Stimulated activated CD4-positive, alpha-beta T cell treated with anti-CD3 and anti-CD28 coated beads, Interleukin-12 subunit alpha, Interleukin-12 subunit beta, amount 100 ng/mL, for 24 hours (primary cell): ENCODE measurements at places on chromosomes 7 and 10.

- DNase-seq = no peak
These were observed 11.5 kb downstream of the PMS2 start for GRCh38 chr7:5997210-5997808.

DNA sequence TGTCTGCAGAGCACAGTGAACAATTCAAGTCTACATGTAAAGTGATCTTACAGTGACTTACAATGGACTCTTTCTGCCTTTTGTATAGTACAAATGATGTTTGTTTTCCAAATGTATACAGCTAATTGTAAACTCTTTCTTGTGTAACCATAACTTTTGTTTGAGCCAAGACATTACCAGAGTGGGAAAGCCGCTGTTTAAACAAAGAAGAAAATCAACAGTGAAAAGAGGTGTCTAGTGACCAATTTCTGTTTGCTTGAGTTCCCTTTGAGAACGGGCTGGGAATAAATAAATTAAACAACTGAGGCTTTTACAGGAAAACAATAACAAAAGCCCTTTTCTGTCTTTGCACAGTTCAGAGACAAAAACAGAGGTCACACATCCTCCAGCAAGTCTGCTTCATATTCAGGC lies 1163.4 kb downstream of the CNTNAP2 start:
- no peak for DNase-seq

DNA sequence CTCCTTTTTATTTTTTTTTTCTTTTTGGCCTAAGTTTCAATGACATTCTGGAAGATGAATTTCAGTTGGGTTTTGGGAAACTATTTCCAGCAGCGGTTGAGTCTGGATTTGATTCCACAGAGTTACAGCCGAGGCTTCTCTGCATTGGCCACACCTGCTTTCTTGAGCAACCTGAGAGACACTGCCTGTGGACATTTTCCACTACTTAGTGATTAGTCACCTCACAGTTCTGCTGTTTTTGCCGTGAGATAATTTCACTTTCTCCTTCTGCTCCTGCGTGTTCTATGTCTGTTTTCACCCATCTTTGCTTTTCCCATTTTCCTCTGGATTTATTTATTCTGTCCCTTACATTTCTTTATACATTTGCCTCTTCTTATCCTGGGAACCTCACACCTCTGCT lies 243.0 kb downstream of the BICC1 start:
- no peak for DNase-seq

DNA sequence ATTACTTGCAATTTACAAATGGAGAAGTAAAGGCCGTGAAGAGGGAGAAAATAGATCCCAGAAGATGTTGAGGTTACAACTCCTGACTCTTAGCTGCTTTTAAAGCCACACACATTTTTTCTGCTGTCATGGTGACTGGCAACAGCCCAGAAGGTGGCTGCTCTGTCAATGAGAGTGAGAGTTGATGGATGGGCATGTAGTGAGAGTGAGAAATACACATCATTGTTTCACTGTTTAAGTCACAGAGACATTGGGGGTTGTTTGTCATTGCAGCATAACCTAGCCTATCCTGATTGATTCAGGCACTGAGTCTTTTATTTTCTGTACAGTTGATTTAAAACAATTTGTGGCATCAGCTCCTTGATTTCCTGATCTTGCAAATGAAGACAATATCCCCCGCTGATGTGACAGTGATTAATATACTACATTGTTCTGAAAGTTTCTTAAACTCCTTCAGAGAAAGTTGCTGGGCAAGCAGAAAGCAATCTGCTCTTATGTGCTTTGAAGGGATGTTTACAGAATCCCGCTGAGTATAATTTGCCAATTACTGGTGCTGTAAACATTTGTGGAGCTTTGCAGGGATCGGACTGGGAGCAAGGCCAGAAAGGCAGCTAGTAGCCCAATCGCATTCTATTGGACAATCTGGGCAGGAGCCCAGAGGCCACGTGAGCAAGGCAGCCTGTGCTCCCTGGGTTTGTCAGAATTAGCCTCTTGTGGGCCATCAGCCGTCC lies 229.6 kb downstream of the PRPF18 start:
- no peak for DNase-seq

DNA sequence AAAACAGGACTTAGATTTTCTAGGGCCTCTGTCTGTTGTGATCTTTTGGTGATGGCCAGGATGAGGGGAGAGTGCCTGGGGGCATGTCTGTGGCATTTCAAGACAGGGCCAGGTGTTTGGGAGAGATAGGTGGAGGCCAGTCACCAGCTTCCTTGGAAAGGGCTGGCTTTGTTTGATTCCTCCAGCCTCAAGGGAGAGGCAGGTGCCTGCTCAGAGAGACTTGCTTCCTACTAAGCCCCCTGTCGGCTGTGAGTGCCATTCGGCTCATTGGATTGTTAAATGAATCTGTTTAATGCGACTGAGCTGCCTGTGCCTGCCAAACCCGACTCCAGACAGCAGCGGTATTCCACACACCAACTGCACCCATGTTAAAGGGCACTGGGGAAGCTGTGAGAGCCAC lies 304.1 kb upstream of the COBL start:
- DNase-seq = no peak

- no peak for DNase-seq
These were observed 23.8 kb downstream of the PEX1 start for GRCh38 chr7:92504563-92504962.

DNA sequence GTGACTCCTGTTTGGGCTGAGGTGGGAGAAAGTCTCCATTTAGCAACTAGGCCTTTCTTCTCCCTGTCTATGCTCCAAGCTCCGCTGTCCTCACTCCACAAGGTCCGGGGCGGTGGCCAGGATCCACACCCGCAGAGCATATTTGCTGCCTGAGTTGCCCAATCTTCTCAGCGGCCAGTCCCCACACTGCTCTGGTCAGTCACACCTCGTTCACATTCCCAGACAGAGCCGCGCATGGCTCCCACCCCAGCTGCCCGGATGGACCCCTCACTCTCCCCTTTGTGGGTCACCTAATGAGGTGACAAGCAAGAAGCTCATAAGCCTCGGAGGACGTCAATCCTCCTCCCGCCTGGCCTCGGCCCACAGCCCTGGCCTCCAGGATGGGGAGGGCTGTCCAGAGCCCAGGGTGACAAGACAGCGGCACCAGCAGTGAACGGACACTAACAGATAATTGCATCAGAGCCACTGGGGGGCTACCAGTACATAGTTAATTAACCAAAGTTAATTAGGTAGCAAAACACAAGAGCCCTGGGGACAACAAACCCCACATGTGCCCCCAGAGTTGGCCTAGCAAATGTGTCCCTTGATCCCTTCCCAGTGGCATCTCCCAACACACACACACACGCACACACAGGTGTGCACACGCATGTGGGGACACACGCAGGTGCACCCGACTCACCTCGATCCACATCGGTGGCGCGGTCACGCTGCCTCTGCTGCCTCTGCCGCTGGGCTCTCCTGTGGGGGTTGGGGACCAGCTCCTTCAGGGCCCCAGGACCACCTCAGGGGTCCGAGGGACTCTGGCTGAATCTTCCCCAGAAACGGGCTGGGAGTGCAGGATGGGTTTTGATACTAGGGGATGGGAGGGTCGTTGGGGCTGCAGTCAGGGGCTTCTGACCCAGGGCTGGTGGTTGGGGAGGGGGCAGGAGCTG lies 11.8 kb downstream of the EPHA1 start:
- DNase-seq = no peak

DNA sequence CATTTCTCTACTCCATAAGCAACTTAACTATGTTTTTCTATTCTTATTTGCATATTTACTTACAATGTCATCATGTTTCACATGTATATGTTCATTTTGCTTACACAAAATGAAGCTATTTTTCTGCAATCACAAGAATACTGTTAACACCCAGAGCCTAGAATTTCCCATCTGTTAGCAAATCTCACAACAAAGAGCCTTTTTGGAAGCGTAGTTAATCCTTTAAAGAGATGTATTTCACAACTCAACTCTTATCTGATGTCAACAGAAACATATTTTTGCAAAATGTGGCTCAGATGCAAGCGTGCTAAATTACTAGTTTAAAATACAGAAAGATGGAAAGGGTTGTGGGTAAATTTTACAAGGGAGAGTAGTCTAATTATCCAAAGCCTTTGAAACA lies 110.6 kb upstream of the COL1A2 start:
- DNase-seq = no peak

- DNase-seq = no peak
These were observed 350.0 kb downstream of the CRPPA start for GRCh38 chr7:16071246-16071857.

DNA sequence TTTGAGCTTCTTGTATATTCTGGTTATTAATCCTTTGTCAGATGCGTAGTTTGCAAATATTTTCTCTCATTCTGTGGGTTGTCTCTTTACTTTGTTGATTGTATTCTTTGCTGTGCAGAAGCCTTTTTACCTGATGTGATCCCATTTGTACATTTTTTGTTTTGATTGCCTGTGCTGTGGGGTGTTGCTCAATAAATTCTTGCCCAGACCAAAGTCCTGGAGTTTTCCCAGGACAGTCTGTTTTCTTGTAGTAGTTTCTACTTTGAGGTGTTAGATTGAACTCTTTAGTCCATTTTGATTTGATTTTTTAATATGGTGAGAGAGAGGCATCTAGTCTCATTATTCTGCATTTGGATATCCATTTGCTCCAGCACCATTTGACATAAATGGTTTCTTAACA lies 588.7 kb upstream of the MBL2 start:
- DNase-seq = no peak

GRCh38 chr7:91251877-91252276 lies 12.4 kb upstream of the FZD1 start:
- no peak for DNase-seq

GRCh38 chr7:26013551-26014083 lies 138.4 kb upstream of the NFE2L3 start:
- DNase-seq = no peak

- DNase-seq = no peak
These were observed 31.2 kb upstream of the ZNF438 start for GRCh38 chr10:31062856-31063255.

- DNase-seq = no peak
These were observed 928 bp upstream of the CSTF2T start for GRCh38 chr10:51700228-51700817.

DNA sequence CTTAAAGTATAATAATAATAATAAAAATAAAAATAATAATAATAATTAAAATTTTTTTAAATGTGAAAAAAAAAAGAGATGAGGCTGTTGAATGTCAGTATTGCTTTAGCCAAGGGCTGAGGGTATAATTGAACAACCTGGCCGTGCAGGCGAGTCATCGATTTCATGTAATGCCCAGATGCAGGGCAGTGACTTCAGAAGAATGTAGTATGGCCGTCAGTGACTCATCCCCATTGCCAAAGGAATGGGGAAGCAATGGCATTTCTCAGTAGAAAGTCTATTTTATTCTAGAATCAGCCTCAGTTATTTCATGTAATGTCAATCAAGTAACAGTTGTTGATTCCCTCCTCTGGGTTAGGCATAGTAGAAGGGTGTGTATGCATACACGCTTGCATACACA lies 516.4 kb downstream of the GLRX3 start:
- no peak for DNase-seq

DNA sequence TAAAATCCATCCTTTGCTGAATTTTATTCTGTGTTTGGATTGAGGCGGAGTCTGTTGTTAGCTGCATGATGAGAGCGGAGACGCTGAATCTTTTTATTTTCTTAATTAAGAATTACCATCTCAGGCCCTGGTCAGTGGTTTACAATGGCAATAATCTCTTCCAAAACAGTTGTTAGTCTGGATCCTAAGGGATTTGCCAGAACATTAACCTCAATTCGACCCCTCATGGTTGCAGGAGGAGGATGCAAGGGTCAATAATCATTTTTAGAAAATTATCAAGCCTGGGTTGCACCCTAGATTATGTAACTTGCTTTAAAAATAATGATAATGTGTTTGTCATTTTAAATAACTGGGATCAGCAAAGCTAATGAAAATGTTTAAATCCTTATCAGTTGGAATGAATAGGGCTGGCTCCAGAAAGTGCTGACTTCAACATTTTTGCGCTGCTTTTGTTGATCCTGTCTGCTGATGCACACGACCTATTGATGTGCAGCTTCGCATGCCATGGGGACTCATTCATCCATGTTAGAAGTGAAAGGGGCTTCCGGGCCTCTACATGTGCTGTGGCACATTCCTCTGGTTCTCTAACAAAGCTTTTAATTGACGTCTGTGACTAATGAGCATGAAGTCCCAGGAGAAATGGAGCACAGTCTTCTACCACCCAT lies 80.7 kb upstream of the KIAA1217 start:
- no peak for DNase-seq

- DNase-seq = no peak
These were observed 1.3 kb downstream of the GALNT17 start for GRCh38 chr7:71133232-71133622.

- DNase-seq = no peak
These were observed 523.0 kb upstream of the FOXK1 start for GRCh38 chr7:4159154-4159501.

- no peak for DNase-seq
These were observed 55.8 kb downstream of the TSPAN15 start for GRCh38 chr10:69506834-69507713.

GRCh38 chr7:115722302-115722977 lies 308.1 kb downstream of the TFEC start:
- no peak for DNase-seq

DNA sequence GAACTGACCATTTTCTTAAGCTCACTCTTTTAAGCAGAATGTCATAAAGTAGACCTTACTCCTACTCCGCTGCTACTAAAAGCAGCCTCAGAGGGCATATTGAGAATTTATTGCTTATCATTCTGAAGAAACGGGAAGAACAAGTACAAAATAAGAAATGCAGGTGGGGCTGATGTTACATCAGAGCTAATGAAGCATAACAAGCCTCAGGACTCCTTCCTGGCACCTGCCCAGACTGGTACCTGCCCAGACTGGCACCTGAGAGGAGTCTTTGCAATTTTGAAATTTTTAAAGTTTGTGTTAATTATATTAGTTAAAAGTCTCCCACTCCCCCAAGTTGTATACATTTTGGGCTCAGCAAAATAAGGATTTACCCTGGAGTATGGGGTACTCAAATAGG lies 162.4 kb downstream of the SEMA3E start:
- no peak for DNase-seq

DNA sequence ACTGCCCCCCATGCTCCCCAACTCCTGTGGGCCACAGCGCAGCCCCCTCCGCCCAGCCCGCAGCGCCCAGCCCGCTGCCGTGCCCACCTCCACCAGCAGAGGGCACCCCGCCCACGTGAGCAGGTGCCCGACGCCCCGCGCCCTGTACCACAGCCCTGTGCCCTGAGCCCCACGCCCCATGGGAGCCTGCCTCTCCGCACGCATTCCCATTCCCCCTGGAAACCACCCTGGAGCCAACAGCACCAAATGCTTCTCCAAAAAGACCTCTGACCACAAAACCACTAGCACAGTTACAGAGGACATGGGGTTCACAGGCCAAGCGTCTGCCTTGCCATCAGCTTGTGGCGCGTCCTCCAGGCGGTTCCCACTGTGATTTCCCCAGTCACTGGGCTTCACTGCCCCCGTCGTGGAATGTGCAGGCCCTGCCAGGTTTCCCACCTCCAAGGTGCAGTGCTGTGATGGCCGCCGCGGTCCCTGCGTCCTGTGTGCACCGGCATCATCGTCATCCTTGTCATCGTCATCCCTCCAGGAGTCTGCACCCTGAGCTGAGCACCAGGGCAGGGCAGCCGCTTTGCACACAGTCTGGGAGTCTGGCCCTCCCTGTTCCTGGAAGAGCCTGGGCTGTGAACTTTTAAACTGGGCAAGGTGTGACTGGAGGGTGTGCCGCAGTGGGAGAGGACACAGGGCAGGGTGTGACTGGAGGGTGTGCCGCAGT lies 61.7 kb downstream of the PWWP2B start:
- peak; percentile 58 for DNase-seq

- no peak for DNase-seq
These were observed 11.2 kb downstream of the RHOBTB1 start for GRCh38 chr10:60932756-60933155.

GRCh38 chr7:104242638-104243037 lies 34.8 kb upstream of the ORC5 start:
- DNase-seq = no peak

GRCh38 chr7:2170576-2171521 lies 61.9 kb downstream of the MAD1L1 start:
- no peak for DNase-seq
